Retina (tissue), 1 donor: ENCODE measurements at places on chromosomes 11 and 22.

GRCh38 chr11:128563942-128564641 lies 23.3 kb downstream of the ETS1 start:
- DNase-seq = no peak

- DNase-seq = no peak
Measured at GRCh38 chr11:78266451-78266850, 77.7 kb downstream of the USP35 start.

DNA sequence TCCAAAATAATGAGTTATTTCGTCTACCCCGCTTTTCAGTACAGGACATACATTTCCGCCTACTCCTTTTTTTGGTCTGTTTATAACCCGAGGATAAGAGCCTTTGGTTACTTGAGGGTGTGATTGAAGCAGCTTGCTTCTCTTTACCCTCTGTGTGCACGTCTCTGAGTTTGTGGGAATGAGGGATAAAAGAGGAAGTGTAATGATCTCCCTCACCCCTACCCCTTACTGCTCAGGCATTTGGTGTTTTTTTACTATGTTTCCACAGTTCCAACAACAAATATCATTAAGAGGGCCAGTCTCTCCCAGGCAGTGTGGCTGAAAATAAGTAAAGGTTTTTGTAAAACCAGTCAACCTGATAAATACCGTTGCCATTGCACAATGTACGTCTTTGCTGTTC lies 83.2 kb upstream of the GAL start:
- no peak for DNase-seq

DNA sequence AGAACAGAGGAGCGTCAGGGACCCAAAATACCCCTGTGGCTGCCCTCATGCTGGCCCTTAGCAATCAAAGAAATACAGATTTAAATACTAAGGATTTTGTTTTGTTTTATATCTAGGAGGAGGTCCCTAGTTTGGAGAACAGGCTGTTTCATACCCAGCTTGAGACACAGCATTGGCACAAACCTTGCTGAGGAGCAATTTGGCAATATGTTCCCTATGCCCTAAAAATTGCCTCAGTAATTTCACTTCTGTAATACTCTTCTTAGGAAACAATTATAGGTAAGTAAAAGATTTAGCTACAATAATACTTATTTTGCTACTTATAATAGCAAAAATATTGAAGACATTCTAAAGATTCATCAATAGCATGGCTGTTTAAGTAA lies 37.0 kb downstream of the TSKU start:
- DNase-seq = no peak

- DNase-seq = no peak
Measured at GRCh38 chr11:78158987-78159652, 19.7 kb upstream of the ALG8 start.

DNA sequence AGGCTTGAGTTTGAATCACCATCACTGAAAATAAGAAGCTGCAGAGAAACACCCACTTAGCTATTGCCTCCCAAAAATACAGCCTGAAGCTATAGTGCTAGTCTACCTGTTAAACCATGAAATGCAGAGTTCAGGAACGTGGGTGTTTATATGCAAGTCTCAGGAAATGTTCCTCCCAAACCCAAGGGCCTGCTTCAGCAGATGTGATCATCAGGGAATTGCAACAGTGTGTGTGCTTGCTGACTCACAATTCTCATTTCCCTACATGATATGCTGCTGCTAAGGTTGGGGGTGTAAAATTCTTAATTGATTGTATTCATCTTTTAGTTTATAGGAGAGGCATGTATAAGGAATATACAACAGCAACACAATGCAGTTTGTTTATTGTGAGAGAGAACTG lies 49.6 kb downstream of the NUP98 start:
- DNase-seq = no peak

GRCh38 chr11:10351765-10352641 lies 47.1 kb downstream of the ADM start:
- peak; percentile 44 for DNase-seq

DNA sequence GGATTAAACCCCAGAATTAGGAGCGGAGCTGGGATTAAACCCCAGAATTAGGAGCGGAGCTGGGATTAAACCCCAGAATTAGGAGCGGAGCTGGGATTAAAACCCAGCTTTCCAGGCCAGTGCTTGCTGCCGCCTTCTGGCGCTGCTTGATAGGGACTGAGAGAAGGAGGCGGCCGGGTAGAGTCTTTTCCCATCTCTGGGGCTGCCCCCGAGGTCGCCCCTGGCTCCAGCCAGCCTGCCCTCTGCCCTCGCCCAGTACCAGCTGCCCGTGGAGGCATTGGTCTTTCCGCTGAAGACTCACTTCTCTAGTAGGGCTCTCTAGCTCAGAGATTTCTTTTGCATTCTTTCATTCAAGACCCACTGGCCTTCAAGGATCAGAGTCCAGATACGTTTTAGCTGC lies 5.2 kb downstream of the TRMU start:
- DNase-seq = no peak

- no peak for DNase-seq
Measured at GRCh38 chr11:8095371-8095770, 14.4 kb downstream of the TUB start.

GRCh38 chr11:112844517-112844916 lies 116.7 kb upstream of the NCAM1 start:
- peak; percentile 55 for DNase-seq

DNA sequence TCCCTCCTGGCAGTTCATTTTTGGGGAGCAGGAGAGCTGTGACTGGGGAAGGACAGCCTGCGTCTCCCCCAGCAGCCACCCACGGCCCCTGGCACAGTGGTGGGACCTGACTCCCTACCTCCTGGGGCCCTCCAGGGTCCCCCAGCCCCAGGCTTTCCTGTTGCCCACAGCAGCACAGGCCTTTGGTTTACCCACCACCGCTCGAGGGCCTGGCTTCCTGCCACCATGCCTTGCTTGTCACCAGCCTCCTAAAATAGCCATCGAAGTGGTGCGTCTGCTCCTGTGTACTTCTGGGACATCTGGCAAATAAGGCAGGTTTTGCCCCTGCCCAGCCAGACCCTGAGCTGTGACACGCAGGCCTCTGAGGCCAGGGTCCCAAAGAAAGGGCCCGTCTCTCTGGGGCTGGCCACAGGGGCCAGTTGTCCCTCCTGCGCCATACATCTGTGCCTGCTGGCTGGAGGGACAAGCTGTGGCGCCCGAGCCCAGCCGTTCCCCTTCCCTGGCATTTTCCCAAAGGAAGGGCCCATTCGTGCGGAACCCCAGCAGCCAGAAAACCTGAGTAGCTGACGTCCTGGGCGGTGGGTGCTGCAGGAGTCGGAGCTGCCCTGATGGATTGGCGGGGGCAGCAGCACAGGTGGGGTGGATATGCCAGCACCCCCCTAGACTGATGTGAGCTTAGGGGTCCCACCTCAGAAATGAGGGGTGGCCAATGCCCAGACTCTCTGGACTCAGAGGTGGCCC lies 14.6 kb downstream of the PHLDA2 start:
- DNase-seq = no peak

- no peak for DNase-seq
Measured at GRCh38 chr22:21014726-21015465, at the start of gene P2RX6. Gene P2RX6 (plus strand): TSS chr22:21015165. CDS start chr22:21015175, 10 bp downstream.

DNA sequence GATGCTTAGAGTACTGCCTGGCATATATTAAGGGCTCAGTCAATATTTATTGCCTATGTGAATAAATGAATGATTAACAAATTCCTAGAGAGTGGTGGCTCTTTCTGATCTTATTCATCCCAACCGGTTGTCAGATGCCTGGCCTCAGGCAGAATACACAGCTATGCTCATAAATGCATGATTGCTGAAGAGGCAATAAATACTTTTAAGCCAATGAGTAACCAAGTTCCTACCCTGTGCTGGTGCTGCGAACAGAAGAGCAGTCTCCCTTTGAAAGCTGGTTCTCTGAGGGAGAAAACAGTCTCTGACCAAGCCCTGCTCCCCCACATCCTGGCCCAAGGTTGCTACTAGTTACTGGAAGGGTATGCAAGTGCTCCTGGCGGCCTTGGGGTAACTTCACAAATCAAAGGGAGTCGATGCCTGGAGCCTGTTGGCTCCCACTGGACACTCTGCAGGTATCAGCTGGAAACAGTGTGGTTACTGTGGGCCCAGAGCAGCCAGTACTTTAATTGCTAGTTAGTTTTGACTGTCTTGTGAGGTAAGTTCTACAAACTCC lies 2.8 kb downstream of the USH1C start:
- DNase-seq = no peak

GRCh38 chr11:4769838-4770237 lies at the start of gene OR51F1:
Gene OR51F1 (minus strand): TSS chr11:4769938. CDS start chr11:4769938, 0 bp downstream.
- DNase-seq = no peak

DNA sequence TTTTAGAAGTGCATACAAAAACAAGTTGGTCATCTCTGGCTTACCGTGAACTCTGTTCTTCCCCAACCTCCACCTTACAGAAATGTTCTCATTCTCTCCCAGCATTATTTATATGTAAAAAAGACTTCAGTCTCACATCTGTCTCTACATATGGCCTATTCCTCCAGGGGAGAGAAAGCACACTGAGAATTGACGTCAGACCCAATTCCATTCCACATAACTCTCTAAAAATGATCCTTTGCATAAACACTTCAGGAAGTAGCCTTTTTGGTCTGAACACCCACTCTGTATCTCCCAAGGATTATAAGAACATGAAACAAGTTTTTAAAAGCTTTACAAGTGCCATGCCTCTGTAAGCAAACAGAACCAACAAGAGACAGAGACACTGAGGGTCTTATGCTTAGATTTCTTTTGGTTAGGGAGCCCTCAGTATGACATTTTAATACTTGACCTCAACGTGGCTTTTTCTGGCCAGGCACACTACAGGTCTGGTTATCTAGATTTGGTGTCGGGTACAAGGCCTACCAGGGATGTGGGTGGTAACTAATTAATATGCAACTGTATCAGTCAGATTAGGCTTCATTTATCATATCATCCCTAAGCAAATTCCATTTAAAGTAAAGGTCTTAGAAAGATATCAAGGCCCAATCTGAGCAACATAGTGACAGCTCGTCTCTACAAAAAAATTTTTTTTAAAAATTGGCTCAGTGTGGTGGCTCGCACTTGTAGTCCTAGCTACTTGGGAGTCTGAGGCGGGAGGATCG lies 48.5 kb upstream of the PPP2R1B start:
- no peak for DNase-seq

GRCh38 chr11:14001597-14001996 lies 39.1 kb downstream of the SPON1 start:
- no peak for DNase-seq

DNA sequence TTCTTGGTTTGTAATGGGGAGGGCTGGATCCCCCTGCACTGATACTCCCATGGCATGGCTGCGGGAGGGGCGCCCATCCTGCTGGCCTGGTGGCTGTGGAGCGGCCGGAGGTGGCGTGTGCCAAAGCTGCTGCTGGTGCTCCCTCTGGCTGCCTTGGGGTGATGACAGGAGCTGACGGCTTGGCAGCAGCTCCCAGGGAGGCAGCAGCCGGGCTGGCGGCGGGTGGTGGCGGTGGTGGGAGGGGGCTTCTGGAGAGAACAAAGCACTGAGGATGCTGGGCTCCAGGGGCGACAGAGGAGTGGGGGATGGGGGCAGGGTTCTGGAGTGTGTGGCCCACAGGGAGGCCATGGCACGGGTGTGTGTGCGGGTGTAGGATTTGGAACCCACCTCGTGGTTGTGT lies 11.4 kb upstream of the MPPED1 start:
- no peak for DNase-seq

DNA sequence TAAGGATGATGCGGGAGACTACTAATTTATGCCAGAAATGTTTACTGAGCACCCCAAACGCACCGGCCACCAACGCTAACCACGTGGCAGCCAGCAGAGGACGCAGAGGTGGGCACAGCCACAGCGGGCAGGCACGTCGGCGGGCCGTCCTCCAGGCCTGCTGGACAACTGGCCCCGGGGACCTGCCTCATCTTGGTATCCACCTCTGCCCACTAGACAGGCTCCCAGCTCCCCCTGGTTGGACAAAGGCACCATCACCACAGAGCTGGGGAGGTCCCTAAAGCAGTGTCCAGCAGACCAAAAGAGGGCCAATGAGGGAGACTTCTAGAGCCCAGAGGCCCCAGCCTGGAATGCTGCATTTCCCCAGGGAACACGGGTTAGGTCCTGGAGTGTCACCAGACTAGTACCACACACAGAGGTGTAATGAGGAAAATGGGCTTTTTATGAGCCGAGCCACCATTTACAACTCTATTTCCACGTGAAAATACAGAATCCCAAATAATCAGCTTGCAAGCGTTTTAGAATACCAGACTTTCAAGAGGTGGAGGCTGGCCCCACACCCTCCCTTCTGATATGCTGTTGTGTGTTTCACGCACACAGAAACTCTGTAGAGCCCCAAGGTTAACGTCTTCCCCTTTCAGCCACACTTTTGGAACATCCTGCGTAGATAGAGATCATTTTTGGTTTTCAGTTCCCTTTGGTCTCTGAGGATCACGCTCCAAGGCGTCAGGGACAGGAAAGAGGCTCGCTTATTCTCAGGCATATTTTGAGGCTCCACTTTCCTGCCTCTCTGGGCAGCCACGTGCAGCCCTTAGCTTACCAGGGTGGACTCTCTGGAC lies 23.7 kb upstream of the BID start:
- no peak for DNase-seq

DNA sequence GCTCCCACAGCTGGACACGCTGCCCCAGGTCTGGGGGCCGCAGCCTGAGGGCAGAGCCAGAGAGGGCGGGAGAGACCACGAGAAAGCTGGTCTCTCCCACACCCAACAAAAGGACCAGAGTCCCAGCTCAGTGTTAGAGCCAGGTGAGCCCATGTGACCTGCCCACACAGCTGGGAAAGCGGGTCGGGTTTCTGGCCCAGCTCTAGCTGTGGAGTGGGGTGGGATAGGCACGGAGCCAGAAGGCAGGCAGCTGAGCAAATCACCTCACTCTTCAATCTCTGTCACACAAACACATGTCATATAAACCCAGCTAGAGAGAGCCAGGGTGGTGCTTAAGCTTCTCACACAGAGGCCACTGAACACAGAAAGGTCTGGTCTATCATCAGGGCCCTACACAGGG lies 7.8 kb upstream of the EIF3D start:
- DNase-seq = no peak

DNA sequence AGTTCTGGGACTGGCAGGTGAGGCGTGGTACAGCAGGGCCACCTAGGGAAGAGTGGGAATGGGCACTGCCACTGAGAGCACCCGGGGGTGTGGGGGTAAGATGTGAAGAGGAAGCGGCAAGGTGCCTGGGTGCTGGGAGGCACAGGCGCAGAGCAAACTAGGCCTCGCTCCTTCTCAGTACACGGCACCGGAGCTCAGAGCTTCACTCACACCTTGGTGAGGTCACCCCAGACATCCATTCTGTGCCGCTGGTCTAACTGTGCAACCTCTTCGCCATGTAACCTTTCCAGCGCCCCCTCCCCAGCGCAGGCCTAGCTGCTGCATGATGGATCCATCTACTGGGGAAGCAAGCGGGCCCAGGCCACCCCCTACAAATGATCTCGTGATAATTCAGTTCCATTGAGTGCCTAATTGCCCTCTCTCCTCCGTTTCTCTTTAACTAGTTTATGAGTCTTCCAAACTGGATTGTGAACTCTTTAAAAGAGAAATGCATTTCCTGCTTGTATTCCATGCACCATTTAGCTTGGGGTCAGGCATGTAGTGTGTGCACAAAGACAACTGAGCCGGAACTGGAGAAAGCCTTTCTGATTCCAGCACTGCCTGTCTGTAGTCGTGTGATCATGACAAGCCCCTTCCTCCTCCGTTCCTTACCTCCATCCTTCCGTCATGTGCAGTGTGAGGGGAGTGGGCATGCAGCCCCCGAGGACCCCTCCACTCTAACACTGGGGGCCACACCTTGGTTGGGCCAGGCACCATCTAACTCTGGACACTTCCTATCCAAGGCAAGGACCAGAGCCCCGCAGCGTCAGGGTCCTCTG lies 1475.2 kb downstream of the TBC1D22A start:
- no peak for DNase-seq

GRCh38 chr11:123255909-123256308 lies 60.9 kb upstream of the CLMP start:
- no peak for DNase-seq
